ENCODE measurements at places on chromosomes 6 and 20.

- DNase-seq = no peak
Measured at GRCh38 chr20:32960222-32960518, 44.1 kb downstream of the SUN5 start.

- peak; percentile 5 for DNase-seq
Measured at GRCh38 chr6:35258858-35259193, 709 bp upstream of the ZNF76 start.

- DNase-seq = peak; percentile 32
Measured at GRCh38 chr6:111011360-111012142, 29.7 kb downstream of the RPF2 start.

- no peak for DNase-seq
Measured at GRCh38 chr6:24536466-24536865, 41.7 kb downstream of the ALDH5A1 start.

DNA sequence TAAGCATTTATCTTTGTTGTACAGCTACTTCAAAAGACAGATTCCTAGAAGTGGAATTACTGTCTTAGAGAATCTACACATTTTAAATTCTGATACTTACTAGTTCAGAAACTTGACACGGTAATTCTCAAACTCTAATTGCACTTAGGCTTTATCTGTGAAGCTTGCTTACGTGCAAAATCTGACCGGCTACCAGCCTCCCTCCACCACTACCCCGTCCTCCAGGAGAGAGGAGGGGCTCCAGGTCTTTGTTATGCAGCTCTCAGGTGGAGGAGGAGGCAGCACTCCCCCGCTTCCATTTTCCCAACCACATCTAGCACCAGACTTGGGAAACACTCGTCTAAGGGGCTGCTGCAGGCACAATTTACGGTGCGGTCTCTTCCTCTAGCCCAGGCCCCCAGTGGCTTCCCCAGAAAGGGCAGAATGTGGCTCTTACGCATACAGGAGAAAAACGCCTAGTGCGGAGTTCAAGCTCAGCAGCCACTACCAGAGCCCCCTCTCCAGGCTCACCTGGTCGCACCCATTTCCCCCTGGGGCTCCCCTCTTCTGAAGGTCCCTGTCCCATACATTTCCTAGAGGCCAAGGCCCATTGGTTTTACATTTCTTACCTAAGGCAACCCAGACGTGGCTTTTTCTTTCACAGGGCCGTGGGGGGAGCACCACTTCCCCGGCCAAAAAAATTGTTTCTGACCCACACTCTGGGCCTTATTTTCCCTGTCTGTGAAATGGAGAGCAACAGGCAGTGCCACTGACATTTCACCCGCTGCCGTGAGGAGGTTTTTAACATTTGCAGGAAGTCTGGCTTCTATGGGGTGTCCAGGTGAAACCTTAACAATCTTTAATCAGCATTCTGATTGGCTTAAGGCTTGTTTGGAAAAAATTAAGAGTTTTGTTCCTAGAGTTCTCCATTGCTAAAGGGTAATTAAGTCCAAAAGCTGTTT lies 1.6 kb upstream of the TGIF2 start:
- DNase-seq = no peak

DNA sequence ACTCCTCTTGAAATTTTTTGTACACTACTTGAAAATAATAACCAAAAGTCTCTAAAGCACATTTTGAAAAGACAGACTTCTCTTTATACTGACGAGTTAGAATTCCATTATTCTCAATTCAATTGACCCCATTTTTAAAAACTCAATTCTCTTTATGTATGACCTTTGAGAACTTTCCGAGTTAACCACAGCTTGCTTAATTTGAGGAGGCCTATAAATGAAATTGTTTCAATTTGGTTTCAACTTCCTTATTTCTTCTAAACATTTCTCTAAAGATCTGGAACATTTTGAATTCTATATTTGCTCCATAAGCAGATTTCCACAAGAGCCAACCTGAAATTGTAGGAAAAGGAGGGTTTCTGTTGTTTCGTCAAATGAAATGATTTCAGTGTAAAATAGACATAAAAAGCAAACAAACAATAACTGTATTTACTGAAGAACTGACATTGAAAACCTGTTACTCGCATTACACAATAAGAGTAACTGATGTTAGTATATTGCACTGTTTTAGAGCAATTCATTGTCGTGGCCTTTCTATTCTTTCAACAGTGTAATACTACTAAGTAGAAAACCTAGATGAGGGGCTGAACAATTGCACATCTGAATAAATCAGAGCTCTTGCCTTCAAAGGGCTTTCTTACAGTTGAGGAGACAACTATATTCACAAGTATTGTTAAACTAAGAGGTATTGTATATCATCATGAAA lies 223.6 kb downstream of the HIVEP2 start:
- DNase-seq = no peak

DNA sequence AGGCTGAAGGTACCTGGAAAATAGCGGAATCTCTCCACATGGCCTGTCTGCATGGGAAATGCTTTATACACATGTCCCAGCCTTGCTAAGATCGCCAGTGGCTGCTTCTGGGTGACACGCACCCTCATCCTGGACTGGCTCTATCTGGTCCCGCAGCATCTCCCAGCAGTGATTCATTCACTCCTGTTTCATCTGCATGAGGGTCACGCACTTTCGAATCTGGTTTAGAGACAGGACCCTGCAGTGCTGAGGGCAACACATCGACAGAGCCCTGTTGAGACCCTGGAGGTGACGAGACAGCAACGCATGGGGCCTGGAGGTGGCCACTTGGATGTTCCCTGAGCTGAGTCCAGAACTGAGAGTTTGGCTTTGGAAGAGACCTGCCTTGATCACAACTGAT lies 136.5 kb downstream of the SMOC2 start:
- no peak for DNase-seq

DNA sequence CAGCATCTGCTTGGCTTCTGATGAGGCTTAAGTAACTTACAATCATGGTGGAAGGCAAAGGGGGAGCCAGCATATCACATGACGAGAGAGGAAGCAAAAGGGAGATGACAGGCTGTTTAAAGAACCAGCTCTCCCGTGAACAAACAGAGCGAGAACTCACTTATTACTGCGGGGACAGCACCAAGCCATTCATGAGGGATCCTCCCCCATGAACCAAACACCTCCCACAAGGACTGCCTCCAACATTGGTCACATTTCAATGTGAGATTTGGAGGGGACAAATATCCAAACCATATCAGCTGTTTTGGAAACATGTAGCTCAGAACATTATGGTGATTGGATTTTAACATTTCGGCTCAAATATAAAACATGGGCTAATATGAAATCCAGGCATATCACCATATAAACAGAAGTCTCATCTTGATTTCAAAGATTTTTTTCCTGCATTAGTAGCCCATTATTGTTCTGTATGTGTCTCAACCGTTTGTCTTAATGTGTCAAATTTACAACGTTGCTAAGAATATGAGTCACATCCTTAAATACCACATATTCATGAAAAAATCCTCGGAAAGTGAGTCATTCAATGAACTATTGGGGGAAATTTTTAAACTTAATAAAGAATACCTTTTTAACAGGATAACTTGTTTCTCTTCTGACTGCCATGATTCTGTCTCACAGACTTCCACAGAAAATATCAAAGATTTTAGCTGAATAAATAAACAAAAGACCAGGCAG lies 894.3 kb downstream of the TFAP2A start:
- DNase-seq = peak; percentile 80

DNA sequence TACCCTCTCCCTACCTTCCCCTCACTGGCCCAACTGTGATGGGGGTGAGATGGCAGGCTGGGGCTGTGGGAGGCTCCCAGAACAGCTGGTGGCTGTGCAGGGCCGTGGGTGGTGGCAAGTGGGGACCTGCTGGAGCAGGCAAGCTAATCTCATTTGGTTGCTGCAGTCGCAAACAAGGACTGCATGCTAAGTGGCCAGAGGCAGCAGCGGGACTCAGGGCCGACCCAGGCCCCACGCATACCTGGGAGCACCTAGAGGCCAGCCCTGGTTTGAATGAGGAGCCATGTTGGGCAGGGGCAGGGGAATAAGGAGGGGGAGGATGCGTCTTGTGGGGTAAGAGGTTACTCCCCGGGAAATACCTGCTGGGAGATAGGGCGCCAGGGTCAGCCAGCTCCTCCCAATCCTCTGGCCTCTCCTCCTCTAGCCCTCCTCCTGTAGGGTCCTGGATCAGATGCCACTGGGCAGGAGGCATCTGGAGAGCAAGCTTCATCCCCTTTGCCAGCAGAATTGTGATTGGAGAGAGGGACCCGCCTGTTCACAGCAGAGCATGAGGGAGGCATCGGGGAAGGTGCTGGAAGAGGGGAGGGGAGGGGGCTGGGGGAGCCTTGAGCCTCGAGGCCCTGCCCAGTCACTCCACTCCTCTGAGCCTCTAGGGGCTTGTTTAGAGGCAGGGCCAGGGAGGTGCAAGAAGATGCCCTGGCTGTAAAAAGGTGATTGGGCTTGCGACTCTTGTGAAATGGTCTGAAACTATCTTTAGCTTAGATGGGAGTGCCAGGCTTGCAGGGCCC lies 24.3 kb upstream of the CDH22 start:
- DNase-seq = no peak

DNA sequence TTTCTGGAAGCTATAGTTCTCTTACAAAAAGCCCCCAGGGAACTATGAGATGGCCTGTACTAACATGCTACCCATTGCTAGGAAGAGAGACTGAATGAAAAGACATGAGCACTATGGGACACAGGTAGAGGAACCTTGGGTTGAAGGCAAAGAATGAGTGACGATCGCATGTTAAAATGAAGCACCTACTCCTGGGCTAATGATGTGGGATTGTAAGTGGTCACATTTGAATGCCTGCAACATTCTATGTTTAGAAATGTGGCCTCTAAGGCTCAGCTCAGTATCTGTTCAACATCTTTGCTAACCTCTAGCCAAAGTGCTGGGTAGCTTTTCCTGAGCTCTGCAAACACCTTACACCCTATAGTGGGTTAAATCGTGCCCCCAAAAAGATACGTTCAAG lies 5.2 kb upstream of the ZC3H12D start:
- no peak for DNase-seq

DNA sequence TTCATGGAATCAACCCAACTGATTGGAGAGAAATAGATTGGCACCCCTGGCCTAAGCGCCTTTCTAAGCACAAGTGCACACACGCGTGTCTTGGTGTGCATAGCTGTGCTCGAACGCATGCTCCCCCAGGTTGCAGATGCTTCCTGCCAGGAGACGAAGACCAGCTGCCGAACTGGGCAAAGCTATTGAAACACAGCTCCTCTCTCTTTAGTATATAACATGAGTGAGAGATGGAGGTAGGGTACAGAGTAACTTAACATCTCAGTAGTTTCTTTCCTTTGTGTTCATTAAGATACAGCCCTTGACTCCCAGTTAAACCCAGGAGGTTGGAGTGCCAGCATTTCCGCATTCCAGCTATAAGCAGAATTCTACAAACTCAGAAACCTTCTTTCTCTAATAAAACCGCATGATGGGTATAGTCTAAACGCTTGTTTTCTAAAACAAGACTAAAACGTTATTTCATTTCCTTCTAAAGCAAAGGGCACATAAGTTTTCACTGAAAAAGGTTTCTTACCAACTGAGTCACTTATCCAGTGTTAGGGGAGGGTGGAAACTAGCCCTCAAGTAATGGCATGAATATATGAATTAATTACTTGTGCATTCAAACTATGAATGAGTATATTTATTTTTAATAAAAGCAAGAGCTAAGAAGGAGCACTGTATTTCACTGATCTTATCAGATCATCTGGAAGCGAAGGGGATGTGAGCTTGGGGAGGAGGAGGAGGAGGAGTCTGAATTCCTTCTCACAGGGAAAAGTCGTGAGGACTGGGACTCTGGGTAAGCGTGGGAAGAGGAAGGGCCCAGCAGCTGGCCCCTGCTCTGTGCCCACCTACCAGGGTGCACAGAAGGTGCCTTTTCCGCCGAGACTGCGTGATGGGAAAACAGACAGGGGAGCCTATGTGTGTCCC lies 179.2 kb downstream of the TMEM242 start:
- DNase-seq = no peak

- DNase-seq = no peak
Measured at GRCh38 chr20:37246736-37247135, 14.9 kb downstream of the GHRH start.

DNA sequence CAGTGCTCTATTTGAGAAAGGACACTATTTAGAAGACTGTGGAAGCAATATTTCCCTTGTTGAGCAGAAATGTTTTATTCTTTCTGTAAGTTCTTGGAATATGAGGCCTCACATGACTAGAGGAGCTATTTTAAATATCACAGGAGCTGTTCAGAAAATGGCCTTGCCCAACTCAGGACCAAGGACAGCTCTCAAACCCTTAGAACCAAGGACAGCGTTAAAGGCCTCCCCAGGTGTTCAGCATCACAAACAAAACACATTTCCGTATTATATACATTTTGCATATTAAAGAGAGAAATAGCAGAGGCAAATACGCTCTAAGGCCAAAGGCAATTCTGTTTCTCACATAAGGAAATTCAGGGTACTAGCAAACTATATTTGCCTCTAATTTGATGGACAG lies 631.4 kb downstream of the CDH26 start:
- DNase-seq = peak; percentile 5

- DNase-seq = no peak
Measured at GRCh38 chr6:109305028-109305427, 77.2 kb downstream of the CD164 start.

GRCh38 chr6:21198032-21198640 lies 395.4 kb upstream of the SOX4 start:
- DNase-seq = no peak

GRCh38 chr6:14984519-14984853 lies 261.4 kb upstream of the JARID2 start:
- DNase-seq = no peak

- DNase-seq = no peak
Measured at GRCh38 chr20:61146023-61146422, 106.0 kb upstream of the CDH4 start.

GRCh38 chr6:111944541-111944940 lies 71.3 kb upstream of the FYN start:
- no peak for DNase-seq

DNA sequence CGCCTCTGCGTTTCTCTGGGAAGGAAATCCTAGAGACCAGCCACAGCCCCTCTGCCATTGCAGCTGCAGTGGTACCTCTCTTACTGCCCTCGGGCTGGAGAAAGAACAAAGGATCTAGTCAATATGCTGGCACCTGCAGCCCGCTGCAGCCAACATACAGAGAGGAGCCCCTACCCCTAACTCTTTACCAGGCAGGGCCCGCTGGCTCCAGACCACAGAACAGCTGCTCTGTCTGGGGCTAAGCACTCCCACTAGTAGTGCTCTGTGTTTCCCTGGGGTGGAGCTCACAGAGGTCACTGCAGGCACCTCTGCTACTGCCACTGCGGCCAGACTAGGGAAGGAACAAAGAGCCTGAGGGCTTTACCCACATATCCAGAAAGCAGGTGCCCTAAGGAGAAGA lies 93.8 kb upstream of the IMPG1 start:
- no peak for DNase-seq

GRCh38 chr6:83071023-83071422 lies 3.6 kb downstream of the DOP1A start:
- DNase-seq = no peak

GRCh38 chr6:154572556-154572955 lies 62.1 kb upstream of the CNKSR3 start:
- DNase-seq = no peak

DNA sequence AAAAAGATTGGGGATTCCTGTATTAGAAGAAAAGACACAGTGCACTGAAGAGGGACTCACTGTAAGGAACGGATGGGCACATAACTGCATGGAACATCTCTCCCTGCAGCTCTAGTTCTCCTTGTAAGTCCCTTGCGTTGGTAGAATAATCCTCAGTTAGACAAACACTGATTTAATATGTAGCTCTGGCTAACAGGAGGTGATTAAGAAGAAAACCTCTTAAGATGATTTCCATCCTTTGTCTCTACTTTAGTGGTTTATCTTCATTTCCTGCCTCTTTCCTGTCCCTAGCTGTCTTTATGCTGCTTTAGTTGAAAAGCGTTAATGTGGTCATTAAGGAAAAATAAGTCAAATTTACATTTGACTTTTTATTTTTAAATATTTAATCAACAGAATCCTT lies 86.6 kb downstream of the SLC16A10 start:
- no peak for DNase-seq
